Bronchial epithelial cell (primary cell): ENCODE measurements at places on chromosomes 16 and 17. TPM values are rescaled to one million over a fixed set of nuclear protein-coding genes. Genes with fewer than 3 reads are reported as not detected.

Gene MMP28
- total RNA-seq: 18.7 and 42.6 TPM in 2 replicates

Gene IRF8
- total RNA-seq: not detected in 2 replicates

Gene SOCS1
- total RNA-seq: 0.77 and 0.79 TPM in 2 replicates

Gene WNT9B
- total RNA-seq: not detected in 2 replicates

Gene KRTAP1-5
- total RNA-seq: not detected in 2 replicates

Gene ALDH3A1
- 24.2 and 53.3 TPM in 2 replicates for total RNA-seq

Gene RAI1
- total RNA-seq: 7.4 and 8.8 TPM in 2 replicates

Gene SEPTIN12
- not detected in 2 replicates for total RNA-seq

Gene PRR15L
- 1.6 and 9.1 TPM in 2 replicates for total RNA-seq

Gene CNTNAP1
- 0.51 and 0.53 TPM in 2 replicates for total RNA-seq

Gene GAST
- 0.90 TPM in 1 of 2 replicates, not detected in the other for total RNA-seq

Gene TSPOAP1
- total RNA-seq: 0.26 and 0.53 TPM in 2 replicates

Gene CDYL2
- total RNA-seq: 1.1 and 1.4 TPM in 2 replicates

Gene ESRP2
- 49.0 and 95.2 TPM in 2 replicates for total RNA-seq

Gene SMTNL2
- total RNA-seq: not detected in 2 replicates

Gene CMC2
- total RNA-seq: 25.0 and 72.2 TPM in 2 replicates

Gene RNU2-1
- not detected in 2 replicates for total RNA-seq

Gene SOST
- not detected in 2 replicates for total RNA-seq

Gene SLC16A6
- under 0.01 and 0.26 TPM in 2 replicates for total RNA-seq

Gene TMC5
- 0.26 and 3.5 TPM in 2 replicates for total RNA-seq

Gene RAB37
- under 0.01 and 0.38 TPM in 2 replicates for total RNA-seq

Gene DHRS7C
- total RNA-seq: not detected in 2 replicates

Gene SYNGR3
- total RNA-seq: 2.9 and 5.2 TPM in 2 replicates

Gene HSD17B2
- 10.4 and 63.7 TPM in 2 replicates for total RNA-seq

Gene PHKB
- 44.5 and 68.5 TPM in 2 replicates for total RNA-seq

Gene KRT25
- not detected in 2 replicates for total RNA-seq

Gene NPB
- total RNA-seq: 0.26 and 0.51 TPM in 2 replicates

Gene KRTAP17-1
- not detected in 2 replicates for total RNA-seq

Gene TRPV2
- total RNA-seq: under 0.01 and 0.26 TPM in 2 replicates

Gene CX3CL1
- total RNA-seq: under 0.01 TPM in 1 of 2 replicates, not detected in the other

Gene CHD9NB
- 0.26 and 2.0 TPM in 2 replicates for total RNA-seq

Gene ATP2A3
- total RNA-seq: under 0.01 and 0.13 TPM in 2 replicates

Gene SMIM22
- total RNA-seq: 0.79 and 9.0 TPM in 2 replicates

Gene RBFOX1
- total RNA-seq: not detected in 2 replicates

Gene TMEM238L
- not detected in 2 replicates for total RNA-seq

Gene C16orf89
- total RNA-seq: not detected in 2 replicates

Gene NHLRC4
- under 0.01 TPM in 2 replicates for total RNA-seq

Gene BCL6B
- total RNA-seq: not detected in 2 replicates

Gene PLLP
- total RNA-seq: 3.3 and 13.7 TPM in 2 replicates

Gene TOX3
- total RNA-seq: under 0.01 and 0.13 TPM in 2 replicates

Gene TBC1D3L
- 2.6 and 3.1 TPM in 2 replicates for total RNA-seq

Gene TM4SF5
- not detected in 2 replicates for total RNA-seq

Gene DNAI2
- not detected in 2 replicates for total RNA-seq

Gene PYY
- total RNA-seq: 0.26 and 0.79 TPM in 2 replicates

Gene ZNF747
- total RNA-seq: 4.4 and 6.1 TPM in 2 replicates

Gene PAQR4
- 5.3 and 5.5 TPM in 2 replicates for total RNA-seq
